ENCODE measurements at places on chromosomes 1 and 21. TPM values are rescaled to one million over a fixed set of nuclear protein-coding genes. Genes with fewer than 3 reads are reported as not detected.

The TRIM17 gene
- total RNA-seq: 1.9 TPM

The ZMYM1 gene
- total RNA-seq: 1.8 TPM

The AGTRAP gene
- total RNA-seq: 14.3 TPM

The GPR3 gene
- total RNA-seq: 0.42 TPM

The CDKN2C gene
- 16.2 TPM for total RNA-seq

The SPATA1 gene
- total RNA-seq: 1.7 TPM

The STX12 gene
- 39.1 TPM for total RNA-seq

The MLLT11 gene
- total RNA-seq: 4.0 TPM

The NPPB gene
- total RNA-seq: not detected

The C1orf35 gene
- 18.3 TPM for total RNA-seq

The CERS2 gene
- 114 TPM for total RNA-seq

The L1TD1 gene
- not detected for total RNA-seq

The ARHGEF16 gene
- 0.16 TPM for total RNA-seq

The CALML6 gene
- total RNA-seq: 0.86 TPM

The CYYR1 gene
- total RNA-seq: not detected

The SH3D21 gene
- total RNA-seq: 24.4 TPM

The GLMN gene
- 19.7 TPM for total RNA-seq

The SPATA46 gene
- not detected for total RNA-seq

The LRRN2 gene
- not detected for total RNA-seq

The EVI5 gene
- total RNA-seq: 31.8 TPM

The SLC9C2 gene
- not detected for total RNA-seq

The ADAM30 gene
- not detected for total RNA-seq

The COL6A1 gene
- 0.69 TPM for total RNA-seq

The MRPL39 gene
- 55.7 TPM for total RNA-seq

The PRDX1 gene
- total RNA-seq: 571 TPM

The BNIPL gene
- total RNA-seq: 4.5 TPM

The CCDC185 gene
- not detected for total RNA-seq

The CTBS gene
- 14.0 TPM for total RNA-seq

The KRTAP11-1 gene
- total RNA-seq: not detected

The OR2T10 gene
- total RNA-seq: not detected

The OR2L2 gene
- 0.11 TPM for total RNA-seq

The KLHDC9 gene
- total RNA-seq: not detected

The NEXN gene
- 0.24 TPM for total RNA-seq

The SH2D5 gene
- not detected for total RNA-seq

The HLCS gene
- total RNA-seq: 17.8 TPM

The GBP5 gene
- total RNA-seq: 157 TPM

The ZNF697 gene
- total RNA-seq: not detected

The TMPRSS2 gene
- not detected for total RNA-seq
